ENCODE measurements at places on chromosomes 16 and 17. TPM values are rescaled to one million over a fixed set of nuclear protein-coding genes. Genes with fewer than 3 reads are reported as not detected.

- H3K4me3 ChIP-seq, result no peak overlapping the region
- H3K27ac ChIP-seq, result no peak overlapping the region
- H3K36me3 ChIP-seq, result peaks cover 2% of the 10 kb centered on the region
- no peak for DNase-seq
Measured at GRCh38 chr17:74214484-74215341, 1.3 kb downstream of the TTYH2 start.

Gene ITPRIPL2
- 5.9 TPM for polyA plus RNA-seq

Gene HBZ
- not detected for polyA plus RNA-seq

- H3K4me3 ChIP-seq, result no peak overlapping the region
- H3K27me3 ChIP-seq, result peaks cover 11% of the 10 kb centered on the region
- H3K36me3 ChIP-seq, result no peaks in the 10 kb centered on the region
- H3K27ac ChIP-seq, result no peak overlapping the region
- no peak for DNase-seq
- H3K4me1 ChIP-seq, result peaks cover 4% of the 10 kb centered on the region
Measured at GRCh38 chr17:1150863-1151600, 28.7 kb downstream of the ABR start.

DNA sequence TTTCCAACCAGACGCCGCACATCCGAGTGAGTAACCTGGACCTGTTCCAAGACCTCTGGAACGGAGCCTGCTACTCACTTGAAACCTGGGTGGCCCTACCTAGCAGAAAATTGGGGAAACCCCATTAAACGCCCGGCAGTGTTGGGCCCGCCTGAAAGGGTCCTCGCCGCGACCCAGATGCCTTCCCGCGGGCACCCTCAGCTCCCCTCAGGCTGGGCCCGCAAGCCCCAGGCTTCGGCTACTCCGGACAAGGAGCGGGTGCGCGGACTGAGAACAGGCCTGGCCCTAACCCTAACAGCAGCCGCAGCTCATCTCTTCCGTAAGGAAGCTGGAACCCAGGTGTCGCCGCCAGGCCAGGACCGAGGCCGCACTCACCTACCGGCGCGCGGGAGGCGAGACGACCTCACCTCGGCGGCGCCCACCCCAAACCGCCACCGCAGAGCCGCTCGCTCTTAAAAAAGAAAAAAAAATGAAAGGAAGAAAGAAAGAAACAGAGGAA is 344 bp downstream of the PSME3IP1 start:
- H3K4me3 ChIP-seq, result peak overlapping the region; percentile 84
- H3K36me3 ChIP-seq, result peaks cover 3% of the 10 kb centered on the region
- peaks cover 20% of the 10 kb centered on the region for H3K4me1 ChIP-seq
- H3K27me3 ChIP-seq, result no peaks in the 10 kb centered on the region
- H3K27ac ChIP-seq, result peak overlapping the region; percentile 90
- DNase-seq, result no peak

DNA sequence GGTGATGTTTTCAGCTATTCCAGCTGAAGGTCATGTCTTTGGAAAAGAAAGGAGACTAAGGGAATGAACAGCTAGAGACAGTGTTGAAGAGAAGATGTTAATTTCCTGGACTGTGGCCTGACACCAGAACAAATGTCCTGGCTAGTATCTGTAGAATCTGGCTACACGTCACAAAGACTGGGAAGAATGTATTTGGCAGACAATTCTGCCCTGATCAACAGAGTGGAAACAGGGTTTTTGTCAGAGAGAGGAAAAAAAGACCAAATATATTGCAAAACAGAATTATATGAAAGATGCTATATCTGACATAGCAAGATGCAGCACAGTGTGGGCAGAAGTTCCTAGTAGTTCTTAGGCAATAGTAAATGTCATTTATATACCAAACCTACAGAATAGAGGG is 17.0 kb upstream of the ANKFN1 start:
- H3K4me1 ChIP-seq, result no peaks in the 10 kb centered on the region
- no peaks in the 10 kb centered on the region for H3K27me3 ChIP-seq
- H3K4me3 ChIP-seq, result no peak overlapping the region
